ENCODE measurements at places on chromosomes 5 and 9.
A peak's percentile ranks its signal among the peaks of the same experiment; 100 is the strongest.

GRCh38 chr9:133996531-133997520, 4.7 kb upstream of the VAV2 start:
- DNase-seq, result no peak

GRCh38 chr5:68405784-68406743, 190.5 kb downstream of the PIK3R1 start:
- no peak for DNase-seq

GRCh38 chr9:124342776-124343485, 72.3 kb downstream of the PSMB7 start:
- DNase-seq, result peak; percentile 94

GRCh38 chr5:147658293-147658932, 124.1 kb downstream of the JAKMIP2 start:
- no peak for DNase-seq

DNA sequence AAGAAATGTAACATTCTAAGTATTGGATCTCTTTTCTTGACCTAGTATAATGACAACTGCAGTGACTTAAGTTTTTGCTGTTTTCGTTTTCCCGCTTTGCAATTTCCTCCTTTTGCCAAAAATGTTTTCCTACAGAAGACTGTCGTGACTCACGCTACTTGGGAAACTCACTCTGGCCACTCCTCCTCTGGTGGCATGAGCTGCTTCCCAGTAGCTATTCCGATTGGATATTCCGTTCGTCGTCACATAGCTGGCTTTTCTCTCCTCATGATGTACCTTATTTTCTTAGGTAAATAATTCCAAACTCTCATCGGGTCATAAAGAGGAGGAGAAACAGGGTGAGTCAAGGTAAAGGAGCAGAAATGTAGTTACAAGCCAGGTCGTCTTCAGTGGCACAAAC, 64.9 kb downstream of the GOLPH3 start:
- no peak for DNase-seq

GRCh38 chr9:84775056-84775643, 105.6 kb downstream of the NTRK2 start:
- DNase-seq, result no peak

All from NB4 (cell line).